ENCODE measurements at places on chromosomes 3 and 15. TPM values are rescaled to one million over a fixed set of nuclear protein-coding genes. Genes with fewer than 3 reads are reported as not detected.

The ANKRD63 gene
- total RNA-seq = not detected

GRCh38 chr3:122789585-122790273, 3.9 kb downstream of the HSPBAP1 start:
- H3K27me3 ChIP-seq = no peaks in the 10 kb centered on the region
- H3K36me3 ChIP-seq = no peaks in the 10 kb centered on the region
- H3K4me1 ChIP-seq = peaks cover 26% of the 10 kb centered on the region
- H3K4me3 ChIP-seq = no peak overlapping the region
- H3K27ac ChIP-seq = no peak overlapping the region

GRCh38 chr3:27533261-27533607, 49.0 kb upstream of the SLC4A7 start:
- H3K27ac ChIP-seq = peak overlapping the region; percentile 58
- no peaks in the 10 kb centered on the region for H3K27me3 ChIP-seq
- H3K4me1 ChIP-seq = peaks cover 31% of the 10 kb centered on the region
- no peak overlapping the region for H3K4me3 ChIP-seq
- no peaks in the 10 kb centered on the region for H3K36me3 ChIP-seq
- DNase-seq = no peak

The FOXB1 gene
- total RNA-seq = not detected

DNA sequence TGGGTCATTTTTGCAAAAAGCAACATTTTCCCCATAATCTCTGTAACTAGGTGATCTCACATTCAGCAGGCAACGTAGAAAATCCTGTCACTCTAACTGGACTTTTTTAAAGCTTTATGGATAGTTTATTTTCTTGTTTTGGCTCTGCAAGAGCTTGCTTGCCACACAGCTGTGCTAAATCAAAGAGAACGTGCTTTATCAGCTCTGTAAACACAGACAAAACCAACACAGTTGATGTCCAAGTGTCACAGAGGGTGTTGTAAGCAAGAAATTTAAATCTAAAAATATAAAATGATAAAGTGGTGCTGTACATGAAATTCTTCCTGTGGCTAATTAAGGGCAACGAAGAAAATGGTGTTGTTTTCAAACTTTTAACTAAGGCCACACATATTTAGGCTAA, 97.5 kb upstream of the STAC start:
- H3K27me3 ChIP-seq = no peaks in the 10 kb centered on the region
- H3K27ac ChIP-seq = no peak overlapping the region
- no peaks in the 10 kb centered on the region for H3K4me1 ChIP-seq
- H3K36me3 ChIP-seq = no peaks in the 10 kb centered on the region

DNA sequence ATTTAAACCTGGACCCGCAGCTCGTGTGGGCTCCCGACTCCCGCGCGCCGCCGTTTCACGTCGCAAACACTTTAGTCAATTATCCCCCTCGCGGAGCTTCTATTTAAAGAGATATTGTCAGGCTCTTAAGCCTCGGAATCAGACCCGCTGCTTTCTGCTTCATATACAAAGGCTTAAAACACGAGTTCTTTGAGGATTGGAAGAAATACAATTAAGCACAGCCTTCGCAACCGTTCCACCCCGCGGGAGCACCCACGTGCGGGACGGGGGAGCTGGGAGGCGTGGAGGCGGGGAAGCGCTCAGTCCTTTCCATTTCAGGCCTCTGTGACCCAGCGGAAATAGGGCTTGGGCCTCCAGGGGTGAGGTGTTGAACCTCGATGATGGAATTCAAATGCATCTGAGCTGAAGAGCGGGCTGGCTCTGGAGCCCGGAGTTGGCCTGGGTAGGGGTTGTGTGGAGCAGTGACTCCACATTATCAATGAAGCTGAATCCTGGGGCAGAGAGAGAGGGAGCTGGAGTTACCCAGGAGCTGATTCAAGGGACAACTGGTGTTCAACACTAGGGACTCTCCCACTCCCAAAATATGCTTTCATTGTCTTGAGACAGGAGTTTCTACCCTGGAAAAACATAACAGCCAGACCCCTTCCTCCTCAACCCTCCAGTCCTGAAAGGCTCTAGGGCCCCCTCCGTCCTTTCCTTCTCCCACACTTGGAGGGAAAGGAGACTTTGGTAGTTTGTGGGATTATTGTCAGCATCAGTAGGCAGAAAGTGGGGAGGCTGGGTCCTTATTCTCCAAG, 2.4 kb downstream of the ANKRD63 start:
- H3K27me3 ChIP-seq = peaks cover 36% of the 10 kb centered on the region
- H3K27ac ChIP-seq = no peak overlapping the region
- H3K4me3 ChIP-seq = no peak overlapping the region
- peaks cover 33% of the 10 kb centered on the region for H3K4me1 ChIP-seq
- no peak for DNase-seq

- DNase-seq = no peak
- no peaks in the 10 kb centered on the region for H3K27me3 ChIP-seq
- H3K4me3 ChIP-seq = no peak overlapping the region
These were observed 27.2 kb downstream of the LINGO1 start for GRCh38 chr15:77605547-77605946.

- DNase-seq = no peak
- no peaks in the 10 kb centered on the region for H3K27me3 ChIP-seq
- no peaks in the 10 kb centered on the region for H3K4me1 ChIP-seq
- H3K4me3 ChIP-seq = no peak overlapping the region
- H3K27ac ChIP-seq = no peak overlapping the region
These were observed 49.9 kb downstream of the SLC25A26 start for GRCh38 chr3:66270701-66271100.

The XCR1 gene
- total RNA-seq = not detected

The POTEB gene
- not detected for total RNA-seq

DNA sequence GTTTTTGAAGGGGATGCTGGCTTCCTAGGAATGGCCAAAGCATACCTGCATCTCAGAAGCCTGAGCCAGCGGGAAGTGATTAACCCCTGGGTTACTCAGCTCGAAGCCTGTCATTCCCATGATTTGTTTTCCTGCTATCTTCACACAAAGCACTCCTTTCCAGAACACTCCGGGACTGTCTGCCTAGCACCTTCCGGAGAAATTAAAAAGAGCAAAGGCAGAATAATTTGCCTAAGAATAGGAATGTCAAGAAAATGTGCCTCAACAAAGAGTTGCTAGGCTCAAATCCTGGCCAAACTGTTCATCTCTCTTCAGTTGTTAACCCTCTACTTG, 34.1 kb downstream of the TPM1 start:
- peak overlapping the region; percentile 97 for H3K27ac ChIP-seq
- H3K27me3 ChIP-seq = no peaks in the 10 kb centered on the region
- DNase-seq = no peak
- H3K4me3 ChIP-seq = no peak overlapping the region
- H3K4me1 ChIP-seq = peaks cover 98% of the 10 kb centered on the region
- no peaks in the 10 kb centered on the region for H3K36me3 ChIP-seq

DNA sequence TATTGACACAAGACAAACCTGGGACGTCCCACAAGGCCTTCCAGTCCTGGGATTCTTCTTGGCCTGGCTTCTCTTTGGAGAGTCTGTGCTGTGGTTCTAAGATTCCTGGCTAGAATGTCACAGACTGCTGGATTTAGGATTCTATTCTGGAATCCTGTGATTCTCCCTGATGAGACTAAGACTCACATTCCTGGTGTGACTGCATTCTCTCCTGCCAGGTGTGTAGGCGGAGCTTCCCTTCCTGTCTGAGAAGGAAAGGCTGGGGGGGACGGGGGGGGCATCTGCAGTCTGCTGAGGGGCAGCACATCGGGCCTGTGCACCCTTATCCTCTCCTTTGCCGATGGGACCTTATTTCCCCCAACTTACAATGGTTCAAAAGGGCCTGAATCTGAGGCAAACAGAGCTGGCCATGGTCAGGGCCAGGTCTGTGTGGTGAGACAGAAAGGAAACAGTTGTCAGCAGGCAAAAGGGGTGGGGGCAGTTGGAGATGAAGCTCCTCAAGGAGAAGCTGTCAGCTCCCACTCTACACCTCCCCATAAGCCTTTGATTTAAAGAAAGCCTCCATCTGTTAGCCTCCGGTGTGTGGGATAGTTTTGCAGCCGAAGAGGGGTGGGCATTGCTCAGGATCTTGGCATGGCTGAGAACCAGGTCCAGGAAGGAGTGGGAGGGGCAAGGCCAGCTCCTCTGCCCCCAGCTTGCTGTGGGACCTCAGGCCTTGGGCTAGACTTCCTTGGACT, 30.9 kb downstream of the VIPR1 start:
- H3K27me3 ChIP-seq = no peaks in the 10 kb centered on the region
- H3K27ac ChIP-seq = no peak overlapping the region
- H3K4me1 ChIP-seq = no peaks in the 10 kb centered on the region
- no peak for DNase-seq

DNA sequence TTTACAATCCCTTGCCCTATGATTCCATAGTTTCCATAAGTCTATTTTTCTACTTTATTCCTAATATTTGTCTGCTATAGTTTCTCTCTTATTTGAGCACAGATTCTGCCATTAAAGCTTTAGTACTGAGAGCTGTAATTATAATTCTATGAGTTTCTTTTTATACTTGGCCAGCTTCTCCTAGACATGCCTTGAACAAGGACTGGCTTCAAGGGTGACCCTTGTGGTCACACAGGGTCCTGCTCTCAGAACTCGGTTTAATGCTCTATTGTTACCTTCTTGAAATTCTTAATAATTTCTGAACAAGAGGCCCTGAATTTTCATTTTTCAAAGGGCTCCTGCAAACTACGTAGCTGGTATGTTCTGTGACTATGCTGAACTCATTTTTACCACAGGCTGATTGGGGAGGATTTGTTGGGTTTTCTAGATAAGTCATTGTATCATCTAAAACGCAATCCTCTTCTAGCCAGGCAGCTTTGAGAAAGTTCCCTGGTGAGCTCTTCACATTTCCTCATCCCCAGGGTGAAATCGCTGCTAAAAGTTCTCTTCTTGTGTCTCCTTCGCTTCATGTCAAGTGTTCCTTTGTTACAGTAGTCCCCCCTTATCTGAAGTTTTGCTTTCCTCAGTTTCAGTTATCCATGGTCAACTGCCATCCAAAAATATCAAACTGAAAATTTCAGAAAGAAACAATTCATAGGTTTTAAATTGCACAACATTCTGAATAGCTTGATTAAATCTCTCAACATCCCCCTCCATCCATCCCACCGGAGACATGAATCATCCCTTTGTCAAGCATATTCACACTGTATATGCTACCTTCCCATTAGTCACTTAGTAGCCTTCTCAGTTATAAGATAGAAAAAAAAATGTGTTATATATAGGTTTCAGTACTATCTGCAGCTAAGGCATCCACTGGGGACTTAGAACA, 12.6 kb upstream of the PLCL2 start:
- no peak overlapping the region for H3K4me3 ChIP-seq
- no peaks in the 10 kb centered on the region for H3K36me3 ChIP-seq
- H3K27me3 ChIP-seq = no peaks in the 10 kb centered on the region

The TMEM42 gene
- total RNA-seq = 11.2 TPM

- DNase-seq = no peak
- no peaks in the 10 kb centered on the region for H3K36me3 ChIP-seq
- no peak overlapping the region for H3K4me3 ChIP-seq
- H3K4me1 ChIP-seq = no peaks in the 10 kb centered on the region
- H3K27ac ChIP-seq = no peak overlapping the region
These were observed 180.9 kb downstream of the GAP43 start for GRCh38 chr3:115804200-115804599.

Measured in esophagus muscularis mucosa (tissue), 4 donors.